ENCODE measurements at places on chromosomes 5 and 9. TPM values are rescaled to one million over a fixed set of nuclear protein-coding genes. Genes with fewer than 3 reads are reported as not detected.

CBY3 gene
- not detected for polyA plus RNA-seq

LRRC26 gene
- not detected for polyA plus RNA-seq

GRCh38 chr5:167463939-167464338, 827.5 kb upstream of the WWC1 start:
- DNase-seq: no peak
- H3K4me3 ChIP-seq: no peak overlapping the region
- H3K36me3 ChIP-seq: no peaks in the 10 kb centered on the region
- no peaks in the 10 kb centered on the region for H3K27me3 ChIP-seq

GRCh38 chr5:44506561-44506960, 117.3 kb upstream of the FGF10 start:
- no peak overlapping the region for H3K27ac ChIP-seq
- no peak for DNase-seq
- H3K36me3 ChIP-seq: no peaks in the 10 kb centered on the region
- H3K4me1 ChIP-seq: no peaks in the 10 kb centered on the region

- no peaks in the 10 kb centered on the region for H3K36me3 ChIP-seq
- no peak for DNase-seq
- H3K4me3 ChIP-seq: no peak overlapping the region
- H3K27ac ChIP-seq: no peak overlapping the region
- no peaks in the 10 kb centered on the region for H3K4me1 ChIP-seq
These were observed 348.3 kb downstream of the ICE1 start for GRCh38 chr5:5770825-5771224.

All from keratinocyte (primary cell).